ENCODE measurements at places on chromosomes 7 and 10.

DNA sequence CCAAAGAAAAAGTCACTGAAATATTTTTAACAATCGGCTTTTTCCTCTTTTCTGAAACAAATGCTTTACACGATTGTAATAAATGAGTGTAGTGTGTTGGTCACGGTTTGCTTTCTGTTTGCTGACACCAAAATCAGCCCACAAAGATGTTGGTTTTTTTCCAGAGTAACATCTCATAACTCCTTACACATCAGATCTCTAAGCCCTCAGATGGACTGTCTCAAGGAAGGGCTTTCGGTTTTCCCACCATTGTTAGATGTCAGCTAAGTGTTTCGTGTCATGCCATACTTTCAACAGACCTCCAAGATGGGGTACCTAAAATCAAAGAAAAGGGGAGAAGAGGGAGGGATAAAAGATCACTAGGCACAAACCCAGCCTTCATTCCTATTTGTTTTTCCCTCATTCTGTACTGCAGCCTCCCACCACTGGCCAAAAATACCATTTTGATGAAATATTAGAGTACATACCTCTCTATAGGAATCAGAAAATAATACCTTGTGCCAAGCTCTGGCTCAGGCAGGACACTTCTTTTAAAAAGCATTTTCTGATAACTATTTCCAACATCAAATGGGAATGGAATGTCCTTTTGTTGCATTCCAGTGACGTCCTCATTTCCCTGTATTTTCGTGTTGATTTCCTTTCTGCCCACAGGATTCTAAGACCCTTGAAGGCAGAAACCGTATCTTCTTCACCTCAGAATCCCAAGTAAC lies 159.1 kb downstream of the DGKI start:
- DNase-seq, result no peak

DNA sequence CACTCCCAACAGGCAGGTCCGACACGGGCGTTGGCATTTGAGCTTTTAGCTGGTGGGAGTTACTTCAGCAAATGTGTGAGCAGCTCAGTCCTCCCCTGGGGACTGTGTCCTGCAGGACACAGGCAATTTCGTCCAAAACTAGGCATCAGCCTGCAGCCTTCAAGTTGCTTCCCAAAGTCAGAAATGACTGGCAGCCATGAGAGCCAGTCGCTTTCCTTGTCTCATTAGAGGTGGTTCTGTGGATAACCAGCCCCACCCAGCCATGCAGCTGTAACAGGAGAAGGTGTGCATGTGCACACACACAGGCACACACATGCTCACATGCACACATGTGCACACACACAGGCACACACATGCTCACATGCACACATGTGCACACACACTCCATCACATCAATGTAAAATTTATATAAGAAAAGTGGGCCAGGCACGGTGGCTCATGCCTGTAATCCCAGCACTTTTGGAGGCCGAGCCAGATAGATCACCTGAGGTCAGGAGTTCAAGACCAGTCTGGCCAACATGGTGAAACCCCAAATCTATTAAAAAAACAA lies 138.8 kb upstream of the TCERG1L start:
- no peak for DNase-seq

DNA sequence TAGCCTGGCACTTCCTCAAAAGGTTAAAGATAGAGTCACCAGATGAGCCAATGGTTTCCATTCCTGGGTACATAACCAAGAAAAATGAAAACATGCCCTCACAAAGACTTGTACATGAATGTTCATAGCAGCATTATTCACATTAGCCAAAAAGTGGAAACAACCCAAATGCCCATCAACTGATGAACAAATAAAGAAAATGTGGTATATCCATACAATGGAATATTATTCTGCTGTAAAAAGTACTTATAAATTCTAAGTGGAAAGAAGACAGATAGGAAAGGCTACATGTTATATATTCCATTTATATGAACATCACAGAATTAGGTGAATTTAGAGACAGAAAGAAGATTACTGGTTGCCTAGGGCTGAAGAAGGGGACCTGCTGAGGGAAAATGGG lies 10.7 kb upstream of the SLC16A9 start:
- DNase-seq, result no peak

DNA sequence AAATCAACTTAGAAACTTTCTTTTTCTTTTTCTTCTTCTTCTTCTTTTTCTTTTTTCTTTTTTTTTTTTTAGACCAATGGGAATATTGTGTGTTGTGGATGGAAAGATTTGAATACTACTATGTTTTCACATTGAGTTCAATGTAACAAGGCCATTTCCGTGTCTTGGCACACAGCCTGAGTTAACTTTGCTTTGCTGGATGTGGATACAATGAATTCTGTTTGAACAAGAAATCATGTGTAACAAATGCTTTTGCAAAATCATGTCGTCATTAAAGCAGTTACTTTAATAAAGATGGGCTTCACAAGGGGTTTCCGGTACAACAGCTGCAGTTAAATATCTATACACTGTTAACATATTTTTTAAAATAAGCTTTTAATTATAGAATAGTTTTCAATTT lies 13.5 kb upstream of the ENTPD1 start:
- no peak for DNase-seq

- DNase-seq, result no peak
These were observed 115.1 kb downstream of the C10orf105 start for GRCh38 chr10:71604324-71605018.

GRCh38 chr10:58373442-58373827 lies 11.8 kb upstream of the TFAM start:
- DNase-seq, result no peak

- DNase-seq, result peak; percentile 76
These were observed 45.3 kb upstream of the PIK3AP1 start for GRCh38 chr10:96765406-96766240.

DNA sequence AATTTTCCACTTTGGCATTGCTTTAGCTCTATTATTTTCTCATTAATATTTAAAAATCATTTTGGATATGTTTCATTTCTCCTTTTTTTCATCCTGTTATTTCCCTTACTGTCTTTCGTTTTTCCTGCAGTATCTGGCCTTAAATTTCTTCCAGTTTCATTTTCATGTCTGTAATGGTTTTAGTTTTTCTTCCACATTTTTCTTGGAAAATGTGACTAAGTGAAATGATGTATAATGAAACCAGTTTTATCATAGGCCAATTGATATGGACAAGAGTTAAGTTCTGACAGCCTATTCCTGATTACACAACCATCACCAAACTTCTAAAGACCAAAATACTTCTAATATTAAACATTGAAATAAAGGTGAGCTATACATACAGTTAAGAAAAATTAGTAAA lies 158.5 kb downstream of the LHFPL3 start:
- DNase-seq, result no peak

- no peak for DNase-seq
These were observed 112.7 kb downstream of the ARHGAP22 start for GRCh38 chr10:48492201-48492600.

DNA sequence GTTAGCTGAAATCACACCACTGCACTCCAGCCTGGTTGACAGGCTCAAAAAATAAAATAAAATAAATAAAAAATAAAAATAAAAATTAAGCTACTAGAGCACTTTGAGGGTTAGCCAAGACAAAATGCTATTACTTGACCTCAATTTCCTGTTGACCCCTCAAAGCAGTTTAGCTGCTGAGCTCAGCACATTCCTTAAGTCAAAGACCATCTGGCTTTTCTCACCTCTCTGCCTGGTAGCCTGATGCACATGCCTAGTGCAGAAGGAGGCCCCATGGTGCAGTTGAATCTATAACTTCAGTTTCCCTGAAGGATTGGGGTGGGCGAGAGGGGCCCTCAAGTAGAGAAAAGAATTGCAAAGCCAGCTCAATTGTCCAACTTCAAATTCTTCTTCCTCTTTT lies 211.1 kb upstream of the GALNT17 start:
- DNase-seq, result no peak

DNA sequence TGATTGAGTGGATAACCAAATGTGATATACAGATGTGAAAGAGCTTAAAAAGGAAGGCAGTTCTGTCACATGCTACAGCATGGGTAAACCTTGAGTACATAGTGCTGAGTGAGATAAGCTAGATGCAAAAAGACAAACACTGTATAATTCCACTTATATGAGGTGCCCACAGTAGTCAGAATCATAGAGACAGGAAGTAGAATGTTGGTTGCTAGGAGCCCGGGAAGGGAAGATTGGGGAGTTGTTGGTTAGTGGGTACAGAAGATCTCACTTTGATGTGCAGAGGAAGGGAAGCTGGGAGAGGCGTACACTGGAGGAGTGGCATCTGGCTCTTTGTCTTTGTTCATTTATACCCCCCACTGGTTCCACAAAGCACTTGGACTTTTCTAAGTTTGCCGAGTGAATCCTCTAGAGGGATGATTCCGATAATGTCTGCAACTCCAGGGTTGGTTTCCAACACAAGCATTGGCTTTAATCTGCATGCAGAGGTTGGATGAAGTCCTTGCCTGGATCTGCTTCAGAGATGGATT lies 39.5 kb downstream of the TSPAN14 start:
- no peak for DNase-seq

DNA sequence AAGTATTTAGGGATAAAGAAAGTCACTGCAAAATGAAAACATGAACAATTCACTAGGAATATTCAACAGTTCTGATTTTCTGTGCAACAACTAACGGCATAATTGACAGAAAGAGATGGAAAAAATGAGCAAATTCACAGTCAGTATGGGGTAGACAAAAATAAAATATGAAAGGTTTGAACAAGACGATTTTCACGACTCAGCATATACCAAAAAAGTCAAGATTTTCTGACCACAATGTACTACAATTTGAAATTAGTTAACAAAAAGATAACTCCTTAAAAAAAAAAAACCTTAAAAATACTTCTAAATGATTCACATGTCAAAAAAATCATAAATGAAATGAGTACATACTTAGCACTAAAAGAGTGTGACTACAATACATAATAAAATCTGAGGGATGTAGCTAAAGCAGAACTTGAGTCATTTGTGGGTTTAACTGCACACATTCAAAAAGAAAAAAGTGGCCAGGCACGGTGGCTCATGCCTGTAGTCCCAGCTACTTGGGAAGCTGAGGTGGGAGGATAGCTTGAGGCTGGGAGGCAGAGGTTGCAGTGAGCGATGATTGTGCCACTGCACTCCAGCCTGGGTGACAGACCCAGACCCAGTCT lies 22.6 kb upstream of the MTURN start:
- DNase-seq, result no peak

DNA sequence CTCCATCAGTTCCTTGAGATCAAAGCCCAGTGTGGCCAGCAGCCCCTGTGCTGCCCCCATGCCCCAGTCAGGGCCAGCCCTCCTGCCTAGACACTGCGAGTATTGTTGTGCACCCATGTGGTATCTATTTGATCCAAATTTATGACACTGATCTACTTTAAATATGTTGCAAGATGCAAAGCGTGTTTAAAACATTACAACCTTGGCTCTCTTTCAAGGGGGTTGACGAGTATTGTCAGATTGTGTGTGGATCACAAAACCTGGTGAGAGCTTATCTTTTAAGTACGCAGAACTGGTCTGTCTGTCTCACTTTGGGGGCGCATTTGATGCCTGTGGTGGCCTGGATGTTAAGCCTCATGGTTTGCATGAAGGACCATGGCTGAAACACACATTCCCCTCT lies 108.9 kb downstream of the COL13A1 start:
- DNase-seq, result no peak

- peak; percentile 77 for DNase-seq
These were observed at the start of gene BMI1 for GRCh38 chr10:22320591-22321155. TSS of gene BMI1 (plus strand) at chr10:22321099. CDS start at chr10:22326450, 5,351 bp downstream.

DNA sequence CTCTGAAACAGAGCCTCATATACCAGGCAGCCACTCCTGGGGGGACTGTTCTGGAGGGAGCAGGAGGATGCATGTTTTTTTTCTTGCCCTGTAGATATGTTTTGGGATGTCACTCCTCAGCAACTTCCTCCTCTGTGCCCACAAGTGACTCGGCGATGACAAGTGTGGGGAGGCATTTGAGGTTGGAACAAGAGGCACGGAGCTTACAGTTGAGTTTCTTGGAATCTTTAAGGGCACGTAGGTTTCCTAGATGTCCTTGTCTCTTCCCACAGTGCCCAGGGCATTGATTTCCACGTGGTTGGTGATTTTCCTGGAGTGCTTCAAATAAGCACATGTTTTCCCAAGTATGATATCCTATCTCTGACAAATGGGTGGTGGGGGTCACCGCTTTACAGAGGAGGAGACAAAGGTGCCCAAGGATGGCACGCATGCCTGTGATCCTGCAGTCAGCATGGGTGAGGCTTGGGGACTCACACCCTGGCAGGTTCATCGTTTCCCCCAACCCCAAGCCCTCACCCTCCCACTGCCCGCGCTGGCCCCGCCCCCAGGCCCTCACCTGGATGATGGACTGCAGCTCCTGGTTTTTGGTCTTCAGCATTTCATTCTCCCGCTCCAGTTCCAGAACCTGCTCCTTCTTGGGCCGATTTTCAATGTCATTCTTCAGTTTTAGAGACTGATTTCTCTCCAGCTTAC lies 95.2 kb upstream of the GNA12 start:
- no peak for DNase-seq

GRCh38 chr7:24932815-24933214 lies 47.2 kb downstream of the OSBPL3 start:
- no peak for DNase-seq

GRCh38 chr10:52818019-52818418 lies 45.4 kb upstream of the MBL2 start:
- no peak for DNase-seq

GRCh38 chr10:100138921-100139496 lies 46.8 kb downstream of the ERLIN1 start:
- no peak for DNase-seq

Measured in activated naive CD4-positive, alpha-beta T cell treated with Interleukin-2 at 50 U/mL for 16 hours (primary cell).